GM12878 (cell line): ENCODE measurements at places on chromosomes 2 and 18. TPM values are rescaled to one million over a fixed set of nuclear protein-coding genes. Genes with fewer than 3 reads are reported as not detected.

CPO gene
- polyA plus RNA-seq: not detected in 2 replicates

- no peak for DNase-seq
These were observed 70.5 kb upstream of the SRD5A2 start for GRCh38 chr2:31651267-31651666.

NOL4 gene
- 7.1 and 7.4 TPM in 2 replicates for polyA plus RNA-seq

DNA sequence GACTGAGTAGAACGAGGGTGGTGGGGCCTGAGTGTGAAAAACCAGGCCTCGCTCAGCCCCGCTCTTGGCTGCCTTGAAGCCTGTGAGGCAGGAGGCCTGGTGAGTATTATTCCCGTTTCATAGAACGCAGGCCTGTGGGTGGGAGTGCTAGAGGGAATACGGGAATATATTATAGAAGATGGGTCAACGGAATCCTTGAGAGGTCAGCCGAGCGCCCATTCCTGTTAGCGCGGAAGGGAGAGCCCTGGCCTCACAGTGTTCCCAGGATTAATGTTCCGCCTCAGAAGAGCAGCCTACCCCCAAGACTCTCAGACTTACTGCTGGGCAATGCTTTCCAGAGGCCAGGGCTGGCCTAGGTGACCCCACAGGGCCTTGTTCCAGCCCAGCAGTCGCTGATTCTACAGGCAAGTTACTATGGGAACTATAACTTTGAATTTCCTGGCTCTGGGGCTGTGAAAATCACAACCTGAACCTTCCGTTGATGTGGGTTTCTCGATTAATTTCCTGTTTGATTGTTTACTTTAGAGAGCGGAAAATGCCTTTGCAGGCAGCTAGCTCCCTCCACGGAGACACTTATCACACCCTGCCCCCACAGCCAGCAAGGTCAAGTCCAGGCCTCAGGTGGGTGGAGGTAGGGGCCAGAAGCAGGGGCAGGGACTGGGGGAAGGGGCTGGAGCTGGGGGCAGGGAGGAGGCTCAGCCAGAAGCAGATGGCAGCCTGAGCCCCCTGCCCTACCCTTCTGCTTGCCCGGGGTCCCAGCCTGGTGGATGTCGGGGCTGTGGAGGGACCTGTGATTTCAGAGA, 108.3 kb downstream of the SMAD7 start:
- DNase-seq: no peak

- no peak for DNase-seq
These were observed 99.9 kb upstream of the ZFP36L2 start for GRCh38 chr2:43326101-43326825.

- no peak for DNase-seq
These were observed 104.8 kb downstream of the NOL10 start for GRCh38 chr2:10584843-10585475.

- no peak for DNase-seq
These were observed 497.9 kb upstream of the RAB6C start for GRCh38 chr2:129481306-129482219.

DNA sequence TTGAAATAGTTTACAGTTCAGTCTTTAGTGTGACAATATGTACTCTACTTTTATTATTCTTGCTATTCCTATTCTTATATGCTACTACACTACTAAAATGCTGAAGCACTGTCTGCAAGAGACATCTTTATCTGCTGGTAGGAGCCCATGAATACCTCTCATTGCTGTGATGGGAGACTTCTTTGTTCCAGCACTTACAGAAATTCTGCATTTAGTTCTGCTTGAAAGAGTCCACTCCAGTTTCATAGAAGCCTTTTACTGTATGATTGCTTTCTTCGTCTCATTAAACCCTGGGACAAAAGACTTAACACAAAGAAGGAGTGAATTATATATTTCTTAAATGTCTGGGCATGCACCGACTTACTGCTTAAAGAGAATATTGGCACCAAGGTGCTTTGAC, 272.7 kb downstream of the CD226 start:
- DNase-seq: no peak

- DNase-seq: no peak
These were observed 94.2 kb upstream of the SNTG2 start for GRCh38 chr2:856456-856855.

GRCh38 chr2:177908182-177908581, 164.4 kb downstream of the PDE11A start:
- no peak for DNase-seq

DNA sequence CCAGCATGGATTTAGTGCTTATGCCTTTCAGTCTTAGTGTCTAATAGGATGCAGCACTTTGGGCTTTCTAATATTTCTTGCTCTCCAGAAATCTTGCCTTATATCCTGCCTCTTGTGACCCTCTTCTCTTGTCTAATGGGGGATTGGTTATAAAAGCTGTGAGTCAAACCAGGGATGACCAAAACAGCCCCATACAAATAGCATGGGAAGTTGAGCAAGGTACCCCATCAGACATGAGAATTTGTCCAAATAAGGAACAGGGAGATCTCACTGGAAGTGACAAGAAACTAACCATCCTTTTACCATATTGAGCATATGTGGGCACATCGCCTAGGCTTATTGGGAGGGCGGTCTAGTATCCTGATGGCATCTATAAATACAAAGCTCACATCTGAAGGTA, 78.8 kb upstream of the BZW1 start:
- DNase-seq: no peak

DTNA gene
- polyA plus RNA-seq: 0.40 and 0.54 TPM in 2 replicates

FAM161A gene
- 8.4 and 10.6 TPM in 2 replicates for polyA plus RNA-seq

DNA sequence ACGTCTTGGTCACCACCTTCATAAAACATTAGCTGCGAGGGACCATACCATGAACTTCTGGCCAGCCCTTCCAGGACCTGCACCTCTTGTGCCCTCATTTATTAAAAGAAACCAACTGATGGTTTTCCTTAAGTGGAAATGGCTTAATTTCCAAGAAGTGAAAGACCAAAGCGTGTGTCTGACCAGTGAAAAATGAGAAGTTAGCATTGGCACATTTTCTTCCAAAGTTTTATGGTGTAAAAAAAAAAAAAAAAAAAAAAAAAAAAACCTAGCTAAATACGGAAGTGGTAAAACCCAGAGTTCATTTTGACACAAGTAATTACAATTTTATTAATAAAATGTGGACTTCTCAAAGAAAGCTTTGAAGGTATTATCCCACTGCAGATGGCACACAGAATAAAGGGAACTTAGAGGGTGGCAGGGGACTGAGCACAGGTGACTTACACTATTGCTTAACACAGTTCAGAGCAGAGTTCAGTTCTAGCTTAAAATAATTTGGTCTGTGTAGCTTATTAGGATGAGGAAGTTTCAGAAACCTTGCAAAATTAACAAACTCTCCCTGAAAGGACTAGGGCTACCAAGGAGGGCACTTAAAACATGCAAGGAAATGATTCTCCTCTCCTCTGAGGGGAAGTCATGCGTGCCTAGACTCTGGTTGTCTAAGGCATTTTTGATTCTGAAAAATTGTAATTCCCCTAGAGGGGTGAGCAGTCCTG, 42.2 kb upstream of the EPG5 start:
- no peak for DNase-seq

DNA sequence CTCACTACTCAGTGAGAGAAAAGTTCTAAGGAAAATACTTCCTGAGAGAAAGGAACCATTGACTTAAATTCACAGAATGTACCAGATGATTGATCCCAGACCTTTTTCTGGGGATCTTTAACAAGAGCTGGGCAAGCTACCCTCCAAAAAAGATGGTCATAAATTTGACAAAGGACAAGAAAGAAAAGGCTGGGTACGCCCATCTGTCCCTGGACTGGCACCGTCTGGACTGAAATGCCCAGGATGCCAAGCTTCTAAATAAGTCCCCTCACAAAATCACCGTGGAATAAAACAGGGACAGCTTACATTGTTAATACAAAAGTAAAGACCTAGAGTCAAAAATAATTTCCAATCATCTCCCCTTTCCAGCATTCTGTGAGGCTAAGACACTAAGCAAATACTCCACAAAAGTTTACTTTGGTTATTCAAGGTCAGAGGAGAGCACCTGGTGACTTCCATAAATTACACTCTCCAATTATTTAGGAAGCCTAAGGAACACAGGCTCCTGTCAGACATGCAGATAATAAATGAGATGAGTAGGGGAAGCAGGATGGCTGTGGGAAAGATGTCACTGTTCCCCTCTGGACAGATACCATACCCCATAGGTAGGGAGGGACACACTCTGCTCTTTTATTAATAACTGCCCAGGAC, 69.9 kb downstream of the UXS1 start:
- no peak for DNase-seq

CRIM1 gene
- 0.63 and 0.79 TPM in 2 replicates for polyA plus RNA-seq

DNA sequence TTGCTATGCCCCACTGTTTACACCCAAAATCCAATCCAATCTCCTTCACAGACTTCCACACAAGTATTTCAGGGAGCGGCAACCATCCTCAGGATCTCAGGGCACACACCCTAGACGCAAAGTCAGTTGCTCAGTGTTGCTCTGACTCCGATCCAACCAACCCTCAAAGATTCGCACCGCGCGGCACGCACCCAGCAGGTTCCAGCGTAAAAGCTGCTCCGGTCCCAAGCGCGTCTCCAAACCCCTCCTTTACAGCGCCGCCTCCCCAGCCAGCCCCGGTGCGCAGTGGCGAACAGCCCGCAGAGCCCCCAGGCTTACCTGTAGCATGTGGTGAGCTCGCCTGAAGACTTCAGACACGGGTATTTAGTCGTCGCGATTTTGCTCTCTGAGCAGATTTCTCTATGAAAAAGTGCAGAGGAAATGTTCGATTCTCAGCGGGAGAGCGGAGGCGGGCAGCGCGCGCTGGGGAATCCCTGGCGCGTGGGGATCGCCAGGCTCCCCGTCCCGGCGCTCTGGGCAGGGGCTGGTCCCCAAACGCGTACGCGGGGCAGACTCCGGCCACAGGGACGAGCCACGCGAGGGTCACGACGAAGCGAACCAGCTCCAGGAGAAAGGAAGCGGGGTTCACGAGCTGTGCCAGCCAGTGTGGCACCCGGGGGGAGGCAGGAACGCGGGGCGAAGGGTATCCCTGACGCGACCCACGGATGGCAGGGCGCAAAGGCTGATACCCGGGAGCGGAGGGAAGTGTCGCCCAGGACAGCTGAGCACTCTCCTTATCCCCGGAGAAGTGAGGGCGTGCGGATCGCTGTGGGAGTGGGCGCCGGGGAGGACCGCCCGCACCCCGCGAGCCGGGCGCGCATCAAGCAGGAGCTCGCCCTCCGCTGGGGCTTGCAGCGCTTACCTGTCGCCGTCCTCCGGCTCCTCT, 650 bp downstream of the CCBE1 start:
- no peak for DNase-seq

NFU1 gene
- 78.8 and 86.0 TPM in 2 replicates for polyA plus RNA-seq

DNA sequence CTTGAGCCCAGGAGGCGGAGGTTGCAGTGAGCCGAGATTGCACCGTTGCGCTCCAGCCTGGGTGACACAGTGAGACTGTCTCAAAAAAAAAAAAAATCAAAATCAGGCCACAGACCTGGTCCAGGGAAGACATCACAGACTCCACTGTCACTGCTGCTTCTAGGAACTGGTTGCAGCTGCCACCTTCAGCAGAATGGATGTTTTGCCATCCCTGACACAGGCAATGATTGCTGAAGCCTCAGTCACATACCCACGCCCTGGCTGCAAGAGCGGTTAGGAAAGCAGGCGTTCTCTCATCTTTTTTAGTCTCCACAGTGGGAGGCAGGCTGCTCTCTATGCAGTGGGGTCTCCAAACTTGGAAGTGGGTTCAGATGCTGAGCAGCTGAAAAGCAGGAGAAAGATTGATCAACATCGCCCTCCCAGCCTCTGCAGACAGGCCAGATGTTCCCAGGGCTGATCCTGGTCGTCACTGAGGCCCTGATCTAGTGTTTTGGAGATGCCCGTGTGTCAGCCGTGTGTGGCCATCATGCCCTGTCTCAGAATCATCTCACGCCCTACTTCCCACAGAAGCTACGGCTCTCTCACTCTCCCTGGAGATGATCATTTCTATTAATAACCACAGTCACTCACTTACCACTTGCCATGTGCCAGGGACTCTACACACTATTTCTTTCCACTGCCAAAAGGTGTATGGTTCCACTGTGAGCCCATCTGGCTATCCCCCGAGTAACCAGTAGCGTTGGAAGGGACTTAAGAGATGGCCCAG, 91.8 kb downstream of the PLB1 start:
- no peak for DNase-seq

DNA sequence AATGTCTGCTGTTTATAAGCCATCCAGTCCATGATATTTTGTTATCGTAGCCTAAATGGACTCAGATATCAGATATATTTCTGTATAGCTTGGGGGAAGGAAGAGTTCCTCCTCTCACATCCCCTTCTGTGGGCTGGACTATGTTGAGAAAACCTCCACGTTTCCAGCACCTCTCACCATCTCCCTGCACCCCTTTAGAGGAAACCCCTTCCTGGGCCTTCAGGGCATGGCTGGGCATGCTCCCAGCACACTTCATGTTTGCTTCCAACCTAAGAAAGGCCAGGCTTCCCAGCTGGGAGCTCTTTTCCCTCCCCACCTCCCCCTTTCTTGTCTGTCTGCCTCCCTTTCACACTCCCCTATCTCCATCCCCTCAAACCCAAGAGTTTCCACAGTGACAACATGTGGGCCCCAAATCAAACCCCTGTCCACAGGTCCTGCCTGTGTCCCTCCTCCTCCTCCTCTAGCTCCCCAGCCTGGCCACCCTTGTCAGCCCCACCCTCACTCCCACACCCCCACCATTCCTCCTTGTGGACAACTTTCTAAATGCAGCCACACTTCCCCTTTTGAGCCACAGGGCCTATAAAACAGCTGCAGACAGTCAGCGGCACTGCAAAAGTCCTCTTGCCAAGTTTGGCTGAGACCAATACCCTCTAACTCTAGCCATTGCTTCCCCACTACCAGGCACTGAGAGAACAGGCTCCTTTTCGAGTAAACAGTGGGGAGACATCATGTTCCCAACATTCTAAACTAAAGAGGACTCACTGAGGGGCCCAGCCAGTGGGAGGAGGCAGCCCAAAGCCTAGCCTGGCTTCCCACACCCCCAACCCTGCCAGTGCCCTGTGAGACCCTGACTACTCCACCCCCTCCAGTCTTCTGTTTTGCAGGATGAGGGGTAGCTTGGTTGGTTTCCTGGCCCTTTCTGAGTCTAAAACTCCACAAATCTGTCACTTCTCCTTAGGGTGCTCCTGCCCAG, 120.5 kb downstream of the ZFP36L2 start:
- peak; percentile 35 for DNase-seq

GAL3ST2 gene
- 0.09 and 0.15 TPM in 2 replicates for polyA plus RNA-seq

DNA sequence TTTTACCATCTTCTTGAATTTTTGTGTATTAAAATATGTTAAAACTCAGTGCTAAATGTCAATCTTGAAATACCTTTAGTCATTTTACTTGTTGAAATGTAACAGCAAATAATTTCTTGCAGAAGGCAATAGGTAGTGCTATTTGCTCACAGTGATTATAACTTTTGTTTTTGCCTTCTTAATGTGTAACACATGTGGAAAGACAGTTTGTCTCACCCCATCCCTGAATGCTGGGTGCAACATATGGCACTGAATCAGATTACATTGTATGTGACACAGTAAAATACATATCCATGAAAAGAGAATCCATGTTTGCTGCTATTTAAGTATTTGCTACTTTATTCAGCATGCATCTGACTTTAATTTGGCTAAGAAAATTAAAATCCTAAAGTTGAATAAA, 35.3 kb downstream of the FRZB start:
- DNase-seq: no peak
